ENCODE measurements at places on chromosomes 16 and 17.

DNA sequence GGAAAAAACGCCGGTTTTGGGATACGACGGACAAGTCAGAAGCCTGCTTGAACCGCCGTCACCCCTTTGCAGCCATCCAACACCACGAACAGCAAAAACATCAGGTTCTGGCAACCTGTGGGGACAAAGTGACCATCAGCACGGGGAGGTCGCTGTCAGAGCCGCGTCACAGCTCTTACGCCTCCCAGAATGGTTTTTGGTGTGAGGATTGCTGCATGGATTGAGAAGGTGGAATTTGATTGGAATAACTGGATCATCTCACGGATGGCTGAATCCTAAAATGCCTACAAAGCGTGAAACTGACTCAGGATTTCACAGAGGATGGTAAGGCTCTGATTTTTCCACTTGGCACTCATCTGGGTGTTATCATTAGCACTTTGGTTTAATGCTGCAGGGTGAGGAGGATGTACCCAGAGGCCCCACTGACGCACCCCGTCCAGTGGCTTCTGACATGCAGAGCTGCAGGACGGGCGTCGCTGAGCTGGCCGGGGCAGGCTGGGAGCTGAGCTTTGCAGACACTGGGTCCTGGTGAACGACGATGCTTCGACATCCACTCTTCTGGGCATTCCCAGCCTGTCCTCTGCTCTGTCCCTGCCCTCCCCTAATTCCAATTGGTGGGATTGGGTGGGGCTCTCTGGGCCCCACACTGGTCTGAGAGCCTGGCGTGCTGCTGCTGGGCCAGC lies 73.4 kb upstream of the CREBBP start:
- DNase-seq = no peak

DNA sequence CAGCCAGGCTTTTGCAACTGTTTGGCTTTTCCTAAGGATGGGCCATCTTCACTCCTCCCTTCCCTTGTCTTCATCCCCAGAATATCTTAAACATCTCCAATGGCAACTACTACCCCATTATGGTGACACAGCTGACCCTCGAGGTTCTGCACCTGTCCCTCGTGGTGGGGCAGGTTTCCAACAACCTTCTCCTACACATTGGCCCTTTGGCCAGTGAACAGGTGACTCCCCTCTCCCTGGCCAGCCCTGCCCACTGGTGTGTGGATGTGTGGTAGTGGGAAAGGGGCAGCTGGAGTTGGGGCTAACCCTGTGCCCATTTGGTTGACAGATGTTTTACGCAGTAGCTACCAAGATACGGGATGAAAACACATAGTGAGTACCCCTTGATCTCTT lies 4.7 kb downstream of the TMEM106A start:
- no peak for DNase-seq

DNA sequence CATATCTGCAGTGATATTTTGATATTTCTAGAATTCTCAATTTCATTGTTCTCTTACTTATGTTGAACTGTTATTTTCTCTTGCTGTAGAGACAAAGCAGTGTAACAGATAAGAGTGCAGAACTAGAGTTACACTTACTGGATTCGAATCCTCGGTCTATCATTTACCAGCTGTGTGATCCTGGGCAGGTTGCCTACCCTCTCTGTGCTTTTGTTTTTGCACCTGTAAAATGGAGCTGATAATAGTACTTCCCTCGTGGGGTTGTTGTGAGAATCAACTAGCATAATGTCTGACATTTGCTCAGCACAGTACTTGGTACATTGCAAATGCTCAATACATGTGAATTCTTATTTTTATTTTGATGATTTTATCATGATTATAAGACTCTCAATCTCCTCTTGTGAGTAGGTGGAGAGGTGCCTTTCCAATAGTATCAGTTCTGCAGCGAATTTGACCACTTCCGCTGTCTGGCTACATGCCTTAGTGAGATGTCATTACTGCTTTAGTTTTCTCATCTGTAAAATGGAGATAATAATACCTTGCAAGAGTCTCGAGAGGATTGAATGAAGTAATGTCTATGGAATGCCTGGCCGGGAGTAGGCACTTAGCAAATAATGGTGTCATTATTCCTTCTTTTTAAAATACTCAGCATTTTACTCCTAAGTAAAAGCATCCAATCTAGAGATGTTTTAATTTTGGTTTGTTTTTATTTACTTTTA lies 312.2 kb upstream of the MAF start:
- DNase-seq = no peak

DNA sequence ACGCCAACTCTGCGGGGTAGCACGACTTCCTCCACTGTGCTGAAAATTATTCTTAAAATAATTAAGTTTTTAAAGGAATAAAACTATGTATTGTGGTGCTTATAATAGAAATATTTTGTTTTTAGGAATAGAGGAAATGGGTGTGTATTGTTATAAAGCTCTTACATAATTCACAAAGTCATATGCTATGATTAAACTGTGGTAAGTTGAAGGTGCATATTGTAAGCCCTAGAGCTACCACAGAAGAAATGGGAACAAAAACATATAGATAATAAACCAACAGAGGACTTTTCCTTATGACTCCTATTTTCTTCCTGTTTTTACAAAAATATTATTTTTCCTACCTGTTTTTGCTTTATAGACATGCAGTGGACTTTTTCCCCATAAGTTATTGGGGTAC lies 4.3 kb upstream of the SLFN11 start:
- DNase-seq = no peak

GRCh38 chr16:69402439-69402838 lies 16.6 kb upstream of the TERF2 start:
- no peak for DNase-seq

DNA sequence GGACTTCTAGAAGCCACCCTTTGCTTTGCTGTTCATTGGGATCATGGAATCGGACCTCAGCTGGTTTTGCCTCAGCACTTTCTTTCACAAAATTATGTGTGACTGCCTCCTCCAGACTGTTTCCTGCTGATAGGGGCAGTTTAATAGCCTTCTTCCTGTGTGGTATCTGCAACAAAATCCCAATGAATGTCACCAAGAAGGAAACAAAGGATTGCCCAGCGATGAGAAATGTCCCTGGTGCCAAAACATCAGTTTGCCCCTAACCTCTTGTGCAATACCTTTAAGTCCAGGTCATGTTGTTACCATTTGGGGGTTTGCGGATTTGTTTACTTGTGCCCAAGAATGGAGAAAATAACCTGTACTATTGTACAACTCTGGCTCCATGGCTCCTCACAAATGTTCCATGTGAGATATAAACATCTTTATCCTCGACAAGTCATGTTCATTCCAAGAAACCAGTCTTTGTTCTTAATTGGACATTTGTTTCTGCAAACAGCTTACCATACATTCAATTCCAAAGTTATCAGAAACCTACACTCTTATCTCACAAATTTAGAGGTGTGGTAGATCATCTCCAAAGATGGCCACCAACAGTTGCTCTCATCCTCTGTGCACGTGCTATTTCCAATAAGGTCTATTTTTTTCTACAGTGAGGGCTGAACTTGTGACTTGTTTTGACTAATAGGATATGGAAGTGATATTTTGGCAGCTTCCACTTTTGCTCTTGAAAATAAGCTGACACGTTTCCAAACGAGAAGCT lies 14.8 kb downstream of the TAC4 start:
- DNase-seq = no peak

- DNase-seq = no peak
These were observed 71.0 kb upstream of the EFCAB3 start for GRCh38 chr17:62309396-62309795.

DNA sequence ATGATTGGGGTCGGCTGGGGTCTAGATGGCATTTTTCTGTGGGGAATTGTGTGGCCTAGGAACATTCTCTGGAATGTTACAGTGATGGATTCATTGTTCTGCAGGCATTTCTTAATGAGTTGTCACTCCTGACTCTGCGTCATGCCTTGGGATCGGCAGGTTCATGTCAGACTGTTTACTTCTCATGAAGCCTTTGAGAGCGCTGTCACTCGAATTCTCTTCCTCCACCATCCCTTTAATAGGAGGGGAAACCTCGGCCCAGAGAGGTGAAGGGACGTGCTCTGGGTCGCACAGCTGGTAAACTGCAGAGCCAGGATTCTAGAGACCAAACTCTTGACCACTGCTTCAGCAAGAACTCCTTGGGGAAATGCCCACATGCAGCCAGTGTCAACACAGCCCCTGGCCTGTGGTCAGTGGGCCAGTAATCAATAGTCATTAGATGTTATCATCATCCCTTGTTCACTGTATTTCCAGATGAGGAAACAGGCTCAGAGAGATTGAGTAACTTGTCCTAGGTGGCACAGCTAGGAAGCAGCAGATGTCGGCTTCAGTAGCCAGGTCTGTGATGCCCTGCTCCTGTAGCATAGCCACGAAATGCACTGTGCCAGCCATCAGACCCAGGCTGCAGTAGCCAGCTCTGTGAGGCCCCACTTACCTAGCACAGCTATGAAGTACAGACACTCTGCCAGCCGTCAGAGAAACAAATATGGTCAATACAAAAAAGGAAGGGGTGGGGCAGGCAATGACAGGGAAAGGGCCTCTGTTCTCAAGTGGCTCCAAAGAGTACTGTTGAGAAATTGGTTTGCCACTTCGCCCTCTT lies 259.0 kb downstream of the CPPED1 start:
- no peak for DNase-seq

DNA sequence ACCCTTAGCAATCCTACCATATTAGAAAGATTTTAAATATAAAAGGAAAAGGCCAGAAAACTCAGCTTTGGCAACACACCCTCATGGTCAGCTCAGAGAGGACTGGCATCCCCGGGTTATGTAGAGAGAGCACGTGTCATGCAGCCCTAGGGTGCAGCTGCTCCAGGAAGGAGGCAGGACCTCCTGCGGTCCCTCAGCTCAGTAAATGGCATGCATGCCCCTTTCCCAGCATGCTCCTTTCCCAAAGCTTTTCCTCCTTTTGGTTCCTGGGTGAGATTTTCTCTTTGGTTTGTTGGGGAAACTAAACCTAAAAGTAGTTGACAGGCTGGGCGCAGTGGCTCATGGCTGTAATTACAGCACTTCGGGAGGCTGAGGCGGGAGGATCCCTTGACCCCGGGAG lies 3.9 kb downstream of the GAN start:
- DNase-seq = no peak

DNA sequence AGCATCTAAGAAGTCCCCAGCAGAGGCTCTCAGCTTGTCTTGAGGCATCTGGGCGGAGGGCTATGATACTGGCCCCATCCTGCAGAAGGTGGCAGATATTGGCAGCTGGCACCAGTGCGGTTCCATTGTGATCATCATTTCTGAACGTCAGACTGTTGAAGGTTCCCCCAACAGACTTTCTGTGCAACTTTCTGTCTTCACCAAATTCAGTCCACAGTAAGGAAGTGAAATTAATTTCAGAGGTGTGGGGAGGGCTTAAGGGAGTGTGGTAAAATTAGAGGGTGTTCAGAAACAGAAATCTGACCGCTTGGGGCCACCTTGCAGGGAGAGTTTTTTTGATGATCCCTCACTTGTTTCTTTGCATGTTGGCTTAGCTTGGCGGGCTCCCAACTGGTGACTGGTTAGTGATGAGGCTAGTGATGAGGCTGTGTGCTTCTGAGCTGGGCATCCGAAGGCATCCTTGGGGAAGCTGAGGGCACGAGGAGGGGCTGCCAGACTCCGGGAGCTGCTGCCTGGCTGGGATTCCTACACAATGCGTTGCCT lies at the start of gene CIITA:
Gene CIITA, plus strand, starts transcription at position 404 of the 543 bp plus-strand sequence. Its CDS starts 129 bp downstream, at position 533.
- peak; percentile 91 for DNase-seq

DNA sequence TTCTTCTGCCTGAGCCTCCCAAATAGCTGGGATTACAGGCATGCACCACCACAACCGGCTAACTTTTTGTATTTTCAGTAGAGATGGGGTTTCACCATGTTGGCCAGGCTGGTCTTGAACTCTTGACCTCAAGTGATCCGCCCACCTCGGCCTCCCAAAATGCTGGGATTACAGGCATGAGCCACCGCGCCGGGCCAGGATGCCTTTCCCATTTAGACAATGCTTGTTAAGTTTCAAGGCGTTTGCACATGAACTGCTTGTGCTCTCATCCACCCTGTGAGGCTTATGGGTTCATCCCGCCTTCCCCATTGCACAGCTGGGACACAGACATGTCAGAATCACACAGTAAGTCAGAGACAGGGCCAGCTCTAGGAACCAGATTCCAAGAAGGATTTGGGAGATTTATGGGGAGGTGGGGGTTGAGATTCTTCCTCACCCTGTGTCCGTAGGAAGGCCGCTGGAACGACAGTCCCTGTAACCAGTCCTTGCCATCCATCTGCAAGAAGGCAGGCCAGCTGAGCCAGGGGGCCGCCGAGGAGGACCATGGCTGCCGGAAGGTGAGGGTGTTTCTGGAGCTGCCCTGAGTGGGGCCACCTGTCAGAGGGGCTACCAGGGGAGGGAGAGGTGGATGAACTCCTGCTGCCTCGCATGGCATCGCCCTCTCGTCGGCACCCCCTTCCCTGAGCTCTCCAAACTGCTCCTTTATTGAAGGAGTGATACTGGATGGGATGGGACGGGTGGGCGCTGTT lies 46.3 kb downstream of the MRC2 start:
- DNase-seq = no peak

- DNase-seq = peak; percentile 23
These were observed 156.7 kb downstream of the ZNF423 start for GRCh38 chr16:49698931-49699840.

DNA sequence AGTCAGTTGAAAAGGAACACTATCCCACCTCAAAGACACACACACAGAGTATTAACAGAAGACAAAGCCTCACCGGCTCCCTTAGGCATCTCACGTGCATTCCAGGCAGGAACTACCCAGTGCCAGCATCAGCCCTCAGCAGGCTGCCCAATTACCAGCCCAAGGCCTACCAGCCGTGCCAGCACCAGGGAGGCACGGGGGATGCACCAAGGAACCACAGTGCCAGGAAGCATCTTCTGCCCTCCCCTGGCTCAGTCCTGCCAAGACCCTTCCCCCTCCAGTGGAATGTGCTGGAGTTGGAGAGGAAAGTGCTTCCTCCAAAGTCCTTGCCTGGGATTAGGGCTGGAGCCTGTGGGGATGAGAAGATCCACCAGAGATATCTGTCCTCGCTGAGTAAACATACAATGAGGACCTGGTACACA lies 11.0 kb upstream of the KRT19 start:
- DNase-seq = peak; percentile 31

DNA sequence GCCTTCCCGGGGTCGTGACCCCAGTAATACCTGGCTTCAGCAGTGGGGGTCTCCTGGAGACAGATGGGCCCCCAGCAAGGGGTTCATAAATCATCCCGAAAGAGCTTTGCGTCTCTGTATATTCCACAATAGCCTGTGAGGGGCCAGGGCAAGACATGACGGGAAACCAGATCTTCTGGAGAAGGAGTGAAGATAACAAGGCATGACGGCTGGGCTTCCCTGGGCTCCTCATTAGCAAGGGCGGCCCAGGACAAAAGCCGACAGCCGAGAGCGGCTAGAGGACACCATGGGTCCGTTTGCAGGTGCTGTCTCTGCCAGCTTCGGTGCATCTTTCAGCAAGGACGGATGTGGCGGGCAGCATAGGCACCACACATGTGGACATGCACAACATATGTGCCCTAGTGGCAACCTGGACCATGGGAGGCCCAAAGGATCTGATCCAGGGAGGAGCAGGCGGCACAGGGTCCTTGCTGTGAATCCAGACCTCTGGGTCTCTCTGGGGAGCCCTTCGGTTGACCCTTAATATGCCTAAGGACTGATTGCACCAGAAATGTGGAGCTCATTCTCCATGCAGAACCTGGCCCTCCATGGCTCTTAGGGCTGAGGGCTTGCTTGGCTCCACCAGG lies 136.9 kb upstream of the FOXF1 start:
- DNase-seq = no peak

- DNase-seq = no peak
These were observed 50.5 kb upstream of the CCL1 start for GRCh38 chr17:34413443-34414119.

Measured in fibroblast of skin of abdomen (primary cell).